ENCODE measurements at places on chromosomes 1 and 21.
A peak's percentile ranks its signal among the peaks of the same experiment; 100 is the strongest.

GRCh38 chr1:110207831-110208230 lies 2.3 kb upstream of the KCNC4 start:
- DNase-seq: peak; percentile 94

DNA sequence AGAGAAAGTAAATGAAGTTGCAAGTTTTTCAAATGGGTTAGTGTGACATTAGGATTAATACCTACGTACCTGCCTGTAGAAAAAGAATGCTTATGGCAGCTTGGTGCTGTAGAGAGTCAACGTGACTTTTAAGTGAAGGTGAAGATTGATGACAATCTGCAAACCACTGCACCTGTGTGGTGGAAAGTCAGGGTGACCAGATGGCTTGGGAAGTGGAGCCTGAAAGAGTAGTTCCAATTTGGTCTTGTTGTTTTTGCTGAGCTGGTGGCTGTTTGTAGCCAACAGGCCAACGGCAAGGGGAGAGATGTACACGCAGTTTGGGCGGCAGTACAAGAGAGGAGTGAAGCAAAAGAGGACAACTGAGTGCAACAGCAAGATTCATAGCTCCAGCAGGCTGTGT lies 78.1 kb upstream of the JAK1 start:
- no peak for DNase-seq

DNA sequence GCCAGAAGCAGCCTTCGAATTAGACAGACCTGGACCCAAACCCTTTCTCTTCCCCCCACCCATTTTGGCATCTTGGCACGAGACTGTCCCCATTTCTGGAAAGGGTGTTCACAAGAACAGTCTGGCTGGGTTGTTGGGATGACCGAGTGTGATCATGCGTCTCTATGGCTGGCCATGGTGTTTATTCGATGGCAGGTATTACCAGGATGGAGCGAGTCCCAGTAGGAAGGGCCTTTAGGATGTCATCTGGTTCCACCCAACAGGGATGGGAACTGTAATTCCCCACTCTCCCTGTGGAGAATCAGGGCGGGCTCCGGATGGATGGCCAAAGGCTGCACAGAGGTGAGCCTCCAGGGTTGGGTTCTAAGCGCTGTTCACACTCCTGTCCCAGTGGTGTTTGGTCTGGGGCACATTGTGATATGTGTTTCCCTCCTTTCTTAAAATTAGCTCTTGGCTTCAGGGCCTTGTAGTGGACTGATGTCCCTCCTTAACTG lies 33.4 kb upstream of the ATP5PO start:
- DNase-seq: no peak

GRCh38 chr1:83864991-83865390 lies 133.9 kb downstream of the TTLL7 start:
- no peak for DNase-seq

DNA sequence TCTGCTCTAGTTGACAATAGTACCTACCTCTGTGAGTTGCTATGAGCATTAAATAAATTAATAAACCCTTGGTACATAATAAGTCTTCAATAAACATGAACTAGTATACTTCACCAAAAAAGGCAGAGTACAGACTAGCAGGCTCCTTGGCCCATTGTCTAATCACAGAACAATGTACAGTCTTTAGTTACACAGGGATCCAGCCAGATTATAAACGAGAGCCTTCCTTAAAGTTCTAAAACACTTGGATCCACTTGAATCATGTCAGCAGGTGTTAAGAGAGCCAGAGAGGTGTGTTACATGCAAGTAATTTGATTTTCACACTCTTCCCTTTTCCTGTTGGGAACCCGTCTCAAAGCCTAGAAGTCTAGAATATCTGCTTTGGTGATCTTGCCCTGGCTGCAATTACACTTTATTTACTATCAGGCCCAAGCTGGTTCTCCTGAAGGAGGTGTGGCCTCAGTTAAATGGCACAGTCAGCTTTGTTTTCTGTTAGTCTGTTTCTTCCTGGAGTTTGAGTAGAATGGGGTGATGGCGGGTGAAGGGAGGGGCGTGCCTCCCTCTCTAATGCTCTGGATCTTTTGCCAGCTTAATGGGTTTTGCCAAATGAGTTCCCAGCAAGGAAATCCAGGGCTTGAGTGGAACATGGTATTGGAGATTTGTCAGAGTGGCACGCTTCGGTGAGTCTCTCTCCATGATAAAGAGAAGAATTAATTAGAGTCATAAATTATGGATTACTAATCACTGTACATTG lies 570.9 kb upstream of the CAMK1G start:
- no peak for DNase-seq

DNA sequence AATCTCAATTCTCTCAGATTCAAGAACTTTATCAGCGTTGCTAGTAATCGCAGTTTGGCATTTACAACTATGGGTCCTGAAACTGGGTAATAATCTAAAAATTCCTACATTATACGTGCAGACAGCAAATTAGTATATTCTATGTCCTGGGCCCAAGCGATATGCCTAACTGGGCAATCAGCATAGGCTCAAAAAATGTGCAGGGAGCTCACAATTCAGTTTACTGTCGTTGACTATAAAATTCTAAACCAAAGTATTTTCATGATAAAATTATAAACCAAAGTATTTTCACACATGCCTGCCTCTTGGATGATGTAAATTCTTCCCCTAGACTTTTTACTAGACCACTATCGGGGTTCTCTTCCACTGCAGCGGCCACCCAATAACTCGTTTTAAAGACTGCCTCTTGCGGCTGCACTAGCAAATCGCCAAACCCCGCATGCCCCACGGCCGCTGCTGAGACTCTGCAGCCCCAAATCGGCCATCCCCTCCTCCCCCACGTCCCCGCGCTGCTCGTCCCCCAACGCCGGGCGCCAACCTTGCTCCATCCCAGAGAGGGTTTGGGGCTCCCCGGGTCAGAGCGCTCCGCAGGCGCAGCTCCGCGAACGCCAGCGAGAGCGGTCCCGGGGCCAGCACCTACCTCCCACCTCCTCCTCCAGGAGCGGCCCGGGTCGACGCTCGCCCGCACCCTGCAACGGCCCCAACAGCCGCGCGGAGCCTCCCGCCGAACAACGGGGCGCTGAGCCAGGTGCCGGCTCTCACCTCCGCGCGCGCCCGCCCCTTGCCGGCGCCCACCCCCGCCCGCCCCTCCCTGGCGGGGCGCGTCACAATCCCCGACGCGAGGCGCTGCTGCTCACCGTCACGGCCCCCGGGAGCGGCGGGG lies 506 bp downstream of the SSX2IP start:
- peak; percentile 85 for DNase-seq

DNA sequence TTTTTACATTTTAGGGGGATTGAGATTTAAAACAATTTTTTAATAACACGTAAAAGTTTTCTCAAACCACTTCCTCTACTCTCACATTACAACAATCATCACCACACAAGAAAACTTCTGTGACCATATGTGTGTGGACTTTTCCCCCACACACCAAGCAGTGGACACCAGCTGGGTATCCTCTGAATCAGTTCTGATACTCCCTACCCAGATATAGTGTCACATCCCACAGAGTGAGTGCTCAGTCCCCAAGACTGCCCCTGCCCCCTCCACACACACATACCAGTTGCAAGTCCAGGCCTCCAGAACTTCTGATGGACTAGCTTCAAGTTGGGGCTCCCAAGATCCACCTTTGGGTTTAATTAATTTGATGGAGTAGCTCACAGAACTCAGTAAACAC lies 53.3 kb upstream of the QSOX1 start:
- no peak for DNase-seq

- DNase-seq: peak; percentile 97
These were observed 3.7 kb downstream of the DMRTB1 start for GRCh38 chr1:53462769-53463501.

GRCh38 chr1:94887603-94888171 lies 39.2 kb downstream of the CNN3 start:
- no peak for DNase-seq

DNA sequence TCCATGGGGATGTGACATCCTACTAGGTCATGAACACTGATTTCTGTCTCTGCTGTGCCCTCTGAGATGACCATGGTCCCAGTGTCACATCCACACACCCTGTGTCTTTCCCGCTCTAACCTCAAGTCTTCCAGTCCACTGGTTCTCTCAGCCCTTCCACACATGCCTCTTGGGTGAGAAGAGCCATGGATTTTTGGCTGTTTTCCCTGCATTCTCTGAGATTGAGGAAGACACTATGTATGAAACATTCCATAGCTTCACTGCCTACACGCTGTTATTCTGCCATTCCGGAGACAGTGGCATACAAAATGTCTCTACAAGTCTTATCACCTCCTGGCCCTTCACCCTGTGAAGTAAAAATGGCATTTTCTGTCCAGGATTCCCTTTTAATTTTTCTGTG lies 247.3 kb downstream of the BACH1 start:
- DNase-seq: no peak

GRCh38 chr1:5796028-5796427 lies 196.2 kb downstream of the NPHP4 start:
- no peak for DNase-seq

DNA sequence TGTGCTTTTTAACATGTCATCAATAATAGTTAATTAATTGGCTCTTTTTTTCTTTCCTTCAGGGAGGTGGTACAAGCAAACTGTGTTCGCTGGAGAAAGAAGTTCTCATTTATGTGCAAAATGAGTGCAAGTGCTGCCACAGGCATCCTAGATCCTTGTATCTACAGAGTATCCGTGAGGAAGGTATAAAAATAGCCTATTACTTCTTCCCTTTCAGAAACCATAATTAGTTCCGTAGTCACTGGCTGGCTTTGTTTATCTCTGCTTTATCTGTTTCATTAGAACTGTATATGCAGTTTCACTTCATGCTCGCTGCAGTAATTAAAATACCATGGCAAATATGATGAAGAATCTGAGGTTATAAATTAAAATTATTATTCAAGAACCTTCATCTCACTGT lies 40.6 kb downstream of the EEIG2 start:
- DNase-seq: no peak

DNA sequence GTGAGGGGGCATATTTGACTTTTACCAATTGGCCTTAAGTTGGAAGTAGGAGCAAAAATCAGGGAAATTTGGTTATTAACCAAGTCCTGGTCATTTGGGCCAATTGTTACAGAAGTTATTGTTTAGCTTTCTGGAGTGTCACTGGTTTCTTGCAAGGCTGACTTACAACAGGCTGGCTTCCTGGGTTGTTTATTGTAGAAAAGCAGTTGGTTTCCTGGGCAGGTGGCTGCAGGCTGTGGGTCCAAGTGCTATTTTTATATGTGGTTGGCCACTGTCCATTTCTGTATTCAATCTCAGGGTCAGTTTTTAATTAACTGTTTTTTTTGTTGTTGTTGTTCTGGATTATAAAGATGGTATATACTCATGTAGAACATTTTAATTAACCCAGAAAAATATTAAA lies 174.1 kb downstream of the KCNJ6 start:
- no peak for DNase-seq

- DNase-seq: no peak
These were observed 300.3 kb upstream of the B3GALT2 start for GRCh38 chr1:193486671-193487229.

DNA sequence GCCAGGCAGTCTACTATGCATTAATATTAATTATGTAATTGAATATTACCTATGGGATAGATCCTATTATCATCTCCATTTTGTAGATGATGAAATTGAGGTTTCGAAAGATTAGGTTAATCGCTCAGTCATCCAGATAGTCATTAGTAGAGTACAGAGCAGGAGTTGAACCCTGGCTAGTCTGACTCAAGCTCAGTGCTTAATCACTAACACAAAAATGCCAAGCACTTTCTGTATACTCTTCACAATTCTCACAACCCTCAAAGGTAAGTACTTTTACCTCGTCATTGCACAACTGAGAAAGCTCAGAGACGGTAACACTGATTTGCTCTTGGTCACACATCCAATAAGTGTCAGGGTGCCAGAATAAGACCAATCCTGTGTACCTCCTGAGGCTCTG lies 280.2 kb upstream of the PLXNA2 start:
- no peak for DNase-seq

- peak; percentile 50 for DNase-seq
These were observed 59.0 kb upstream of the CD1D start for GRCh38 chr1:158121604-158122254.

- DNase-seq: no peak
These were observed 276.9 kb upstream of the RUNX1 start for GRCh38 chr21:35325953-35326352.

DNA sequence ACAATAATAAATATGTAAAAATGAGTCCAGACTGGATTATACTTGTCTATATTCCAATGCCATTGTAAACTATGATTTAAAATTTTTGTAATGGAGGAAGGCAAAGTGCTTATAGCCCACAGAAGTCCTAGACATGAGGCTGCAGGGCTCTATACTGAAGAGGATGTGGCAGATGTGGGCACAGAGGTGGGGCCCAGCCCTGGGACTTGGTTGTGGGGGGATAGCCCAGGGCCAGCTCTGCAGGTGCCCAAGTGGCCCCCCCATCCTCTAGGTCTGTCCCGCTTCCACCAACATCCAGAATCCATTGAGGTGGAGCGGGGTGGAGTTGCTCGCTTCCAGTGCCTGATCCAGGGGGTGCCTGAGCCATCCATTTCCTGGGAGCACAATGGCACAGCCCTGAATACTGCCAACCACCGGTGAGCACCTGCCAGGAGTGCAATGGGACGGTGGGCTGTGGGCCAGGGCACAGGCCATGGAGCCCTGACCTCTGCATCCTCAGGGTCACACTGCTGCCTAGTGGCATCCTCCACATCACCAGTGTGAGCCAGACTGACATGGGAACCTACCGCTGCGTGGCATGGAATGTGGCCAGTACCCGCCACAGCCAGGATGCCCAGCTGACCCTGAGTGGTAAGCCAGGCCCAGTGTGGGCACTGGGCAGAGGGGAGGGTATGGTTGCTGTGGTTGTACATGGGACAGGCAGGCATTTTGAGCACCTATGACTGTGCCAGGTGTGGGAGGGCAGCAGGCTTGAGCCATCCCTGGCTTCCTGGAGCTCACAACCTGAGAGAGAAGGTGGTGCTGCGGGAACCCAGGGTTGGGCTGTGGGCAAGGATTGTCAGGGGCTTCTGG lies 21.0 kb downstream of the SLC27A3 start:
- no peak for DNase-seq

- no peak for DNase-seq
These were observed at the start of gene SMG7 for GRCh38 chr1:183472488-183473216. TSS of gene SMG7 (plus strand) at chr1:183472499. CDS start at chr1:183472621, 122 bp downstream.

DNA sequence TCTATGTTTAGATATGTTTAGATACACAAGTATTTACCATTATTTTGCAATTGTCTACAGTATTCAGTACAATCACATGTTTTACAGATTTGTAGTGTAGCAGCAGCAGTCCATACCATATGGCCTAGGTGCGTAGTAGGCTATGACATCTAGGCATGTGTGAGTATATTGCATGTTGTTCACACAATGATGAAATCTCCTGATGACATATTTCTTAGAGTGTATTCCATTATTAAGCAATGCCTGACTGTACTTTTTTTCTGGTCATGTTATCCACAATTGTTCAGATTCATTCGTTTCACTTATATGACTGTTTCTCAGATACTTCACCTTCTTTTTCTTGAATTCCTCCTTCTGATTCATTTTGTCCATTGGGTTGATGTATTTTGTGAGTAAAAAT lies 9.9 kb upstream of the BACE2 start:
- DNase-seq: no peak

- no peak for DNase-seq
These were observed 16.2 kb downstream of the KCTD3 start for GRCh38 chr1:215583185-215583749.

DNA sequence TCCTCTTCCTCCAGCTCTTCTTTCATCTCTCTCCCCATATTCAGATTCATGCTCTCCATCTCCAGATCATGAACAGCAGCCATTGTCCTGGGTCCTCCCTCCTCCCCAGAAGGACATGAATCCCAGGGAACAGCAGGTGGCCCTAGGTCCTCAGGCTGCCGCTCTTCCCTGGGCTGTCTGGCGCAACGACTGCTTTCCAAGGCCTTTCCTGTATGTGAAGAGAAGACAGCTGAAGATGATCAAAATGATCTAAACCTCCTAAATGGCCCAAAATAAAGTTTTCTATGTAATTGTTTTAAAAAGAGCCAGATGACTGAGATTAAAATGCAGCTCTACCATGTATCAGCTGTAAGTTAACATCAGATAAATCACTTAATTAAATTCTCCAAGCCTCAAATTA lies 22.5 kb downstream of the RHBDL2 start:
- DNase-seq: no peak

Data from brain (organoid and tissue), 16 donors.